ENCODE measurements at places on chromosomes 7 and 10. TPM values are rescaled to one million over a fixed set of nuclear protein-coding genes. Genes with fewer than 3 reads are reported as not detected.

The AMZ1 gene
- total RNA-seq = 0.14 TPM

The CDK14 gene
- total RNA-seq = 5.7 TPM

The PON1 gene
- not detected for total RNA-seq

The DMBT1 gene
- 0.07 TPM for total RNA-seq

The EBLN1 gene
- total RNA-seq = not detected

The PDLIM1 gene
- 148 TPM for total RNA-seq

The LEP gene
- total RNA-seq = 0.28 TPM

The GIMAP5 gene
- total RNA-seq = not detected

The SPDYE11 gene
- total RNA-seq = not detected

The MYH16 gene
- 1.2 TPM for total RNA-seq

The PCGF6 gene
- 10.9 TPM for total RNA-seq

The TMEM26 gene
- 0.07 TPM for total RNA-seq

The ADCY1 gene
- 0.07 TPM for total RNA-seq

The MUC12 gene
- not detected for total RNA-seq

The SLC16A9 gene
- total RNA-seq = 10.3 TPM

The BCAP29 gene
- 36.7 TPM for total RNA-seq

The IGFBP1 gene
- total RNA-seq = not detected

The OR2A7 gene
- 2.7 TPM for total RNA-seq

The ANKRD61 gene
- not detected for total RNA-seq

The KBTBD2 gene
- 13.5 TPM for total RNA-seq

The PNLIPRP1 gene
- not detected for total RNA-seq

The CALML5 gene
- 36.7 TPM for total RNA-seq

The CRTAC1 gene
- not detected for total RNA-seq

The PRSS1 gene
- total RNA-seq = not detected

The NPC1L1 gene
- total RNA-seq = not detected

The ITGA8 gene
- not detected for total RNA-seq

The LFNG gene
- 46.8 TPM for total RNA-seq

The APBB1IP gene
- total RNA-seq = not detected

The SPDYE2B gene
- not detected for total RNA-seq

The BAZ1B gene
- total RNA-seq = 32.7 TPM

The TLX1 gene
- 2.2 TPM for total RNA-seq

The AIMP2 gene
- total RNA-seq = 83.9 TPM

The SLC18A2 gene
- not detected for total RNA-seq

The AKR1C1 gene
- total RNA-seq = 49.7 TPM

The GPR15LG gene
- 44.5 TPM for total RNA-seq

The ITGB1 gene
- 1,080 TPM for total RNA-seq

The CEP55 gene
- 36.9 TPM for total RNA-seq

The MPP7 gene
- total RNA-seq = 12.1 TPM

The CLEC5A gene
- not detected for total RNA-seq

The GIMAP7 gene
- total RNA-seq = not detected

The DOCK4 gene
- 5.2 TPM for total RNA-seq

The GNAT3 gene
- not detected for total RNA-seq

The PDIA4 gene
- total RNA-seq = 218 TPM
